ENCODE measurements at places on chromosomes 2 and 18. TPM values are rescaled to one million over a fixed set of nuclear protein-coding genes. Genes with fewer than 3 reads are reported as not detected.

ABHD1 gene
- total RNA-seq = 0.27 TPM

GRCh38 chr2:230674966-230675672 lies 37.5 kb upstream of the CAB39 start:
- no peak for DNase-seq

- DNase-seq = no peak
Measured at GRCh38 chr2:177692042-177692782, 299.6 kb downstream of the AGPS start.

DNA sequence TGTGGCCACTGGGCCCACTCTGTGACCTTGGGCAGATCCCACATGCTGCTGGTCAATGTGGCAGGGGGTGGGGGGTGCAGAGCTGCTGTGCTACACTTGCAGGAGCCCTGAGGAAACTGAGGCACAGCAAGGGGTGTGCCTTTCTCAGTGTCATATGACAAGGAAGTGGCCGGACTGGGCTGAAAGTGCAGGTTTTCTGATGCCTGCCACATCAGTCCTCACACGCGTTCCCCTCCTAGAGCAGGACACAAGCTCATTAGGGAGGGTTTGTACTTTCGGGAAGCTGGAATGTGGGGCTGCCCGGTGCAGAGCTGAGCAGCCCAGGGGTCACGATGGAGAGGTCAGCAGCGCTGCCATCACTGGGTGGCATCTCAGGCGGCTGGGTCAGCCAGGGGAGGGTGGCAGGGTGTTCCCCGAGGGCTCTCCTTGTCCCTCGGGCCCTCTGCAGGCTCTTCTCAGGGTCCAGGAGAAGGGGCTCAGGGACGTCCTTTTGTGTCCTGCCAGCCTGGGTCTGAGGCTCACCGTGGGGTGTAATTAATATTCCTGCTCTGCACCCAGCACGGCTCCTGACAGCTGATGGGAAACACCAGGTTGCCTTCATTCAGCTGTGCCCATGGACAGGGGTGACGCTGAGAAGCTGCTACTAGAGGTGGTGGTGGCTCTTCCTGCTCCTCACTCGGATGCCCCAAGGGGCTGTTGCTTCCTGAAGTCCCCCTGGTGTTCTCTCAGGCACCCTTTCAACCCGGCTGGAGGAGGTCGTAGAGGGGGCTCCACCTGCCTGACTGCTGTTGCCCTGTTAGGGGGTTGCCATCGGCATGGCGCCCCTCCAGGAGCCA lies 62.1 kb upstream of the HDAC4 start:
- no peak for DNase-seq

DNA sequence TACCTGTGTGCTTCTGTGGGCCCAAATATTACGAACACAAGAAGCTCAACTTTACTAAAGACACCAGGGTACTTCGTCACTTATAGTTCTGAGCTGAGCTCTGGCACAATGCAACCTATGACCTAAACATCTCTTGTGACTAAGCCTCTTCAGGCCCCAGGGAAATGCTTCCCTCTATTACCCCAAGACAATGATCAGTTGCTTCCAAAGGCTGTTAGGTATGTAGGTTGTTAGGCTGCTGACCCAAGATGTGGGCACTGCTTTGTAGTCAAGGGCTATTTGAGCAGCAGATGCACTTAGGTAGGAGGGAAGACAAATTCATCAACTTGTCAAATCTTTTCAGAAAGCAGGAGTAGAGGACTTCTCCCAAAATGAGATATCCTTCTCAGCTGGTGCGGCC lies 640.1 kb downstream of the EPHA4 start:
- no peak for DNase-seq

DNA sequence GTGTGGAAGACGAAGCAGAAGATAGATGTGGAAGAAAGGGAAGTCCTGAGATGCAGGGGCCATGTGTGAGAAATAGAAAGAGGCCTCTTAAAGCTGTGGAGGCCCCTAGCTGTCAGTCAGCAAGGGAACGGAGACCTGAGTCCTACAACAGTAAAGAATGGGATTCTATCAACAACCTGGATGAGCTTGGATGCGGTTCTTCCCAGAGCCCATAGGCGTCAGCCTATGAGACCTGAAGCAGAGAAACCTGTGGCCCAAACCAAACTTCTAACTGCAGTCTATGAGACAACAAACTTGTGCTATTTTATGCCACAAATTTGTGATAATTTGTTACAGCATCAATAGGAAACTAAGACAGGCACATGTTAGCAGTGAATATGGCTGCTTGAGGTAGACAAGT lies 583.7 kb downstream of the ADCYAP1 start:
- no peak for DNase-seq

DNA sequence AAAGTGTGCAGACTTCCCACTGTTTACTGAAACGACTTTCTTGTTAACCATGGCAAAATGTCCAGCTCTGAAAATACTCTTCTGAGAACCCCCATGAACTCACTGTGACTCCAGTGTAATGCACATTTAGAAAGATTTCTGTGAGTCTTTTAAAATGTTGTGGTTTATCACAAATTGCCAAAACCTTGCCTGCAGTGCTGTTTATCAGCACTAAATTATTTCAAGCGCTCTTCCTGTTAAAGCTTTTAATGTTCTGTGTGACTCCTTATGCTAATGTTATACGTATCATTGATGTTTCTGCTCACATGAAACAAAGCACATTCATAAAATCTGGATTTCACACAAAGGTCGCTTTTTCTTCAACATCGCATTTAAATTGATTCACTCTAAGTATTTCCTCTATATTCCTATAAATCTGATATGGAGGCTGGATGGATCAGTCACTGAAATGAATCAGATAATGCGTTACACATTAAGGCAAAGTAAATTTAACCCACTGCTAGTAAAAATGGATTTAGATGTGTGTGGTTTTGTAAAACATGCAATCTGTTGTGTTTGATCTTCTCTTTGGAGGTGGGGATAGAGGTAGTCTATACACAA lies 521.2 kb downstream of the NYAP2 start:
- DNase-seq = no peak

SMAD7 gene
- total RNA-seq = 107 TPM

DNA sequence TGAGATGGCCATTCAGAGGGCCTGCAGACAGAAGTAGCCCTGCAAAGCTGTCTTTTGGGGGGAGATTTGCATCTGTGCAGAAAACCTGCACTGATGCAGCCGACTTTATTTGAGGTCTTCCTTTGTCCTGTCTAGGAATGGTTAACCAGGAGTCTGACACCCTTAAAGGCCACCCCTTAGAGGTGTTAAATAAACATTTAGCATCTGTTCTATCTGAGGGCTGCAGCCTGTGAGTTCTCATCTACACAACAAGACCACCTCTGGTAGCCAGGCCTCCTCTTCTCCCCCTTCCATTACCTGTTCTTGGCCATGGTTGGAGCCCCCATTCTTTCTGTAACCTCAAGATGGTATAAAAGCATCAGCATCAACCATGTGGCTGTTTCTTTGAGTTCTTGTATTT lies 214.4 kb upstream of the HS6ST1 start:
- DNase-seq = no peak

DNA sequence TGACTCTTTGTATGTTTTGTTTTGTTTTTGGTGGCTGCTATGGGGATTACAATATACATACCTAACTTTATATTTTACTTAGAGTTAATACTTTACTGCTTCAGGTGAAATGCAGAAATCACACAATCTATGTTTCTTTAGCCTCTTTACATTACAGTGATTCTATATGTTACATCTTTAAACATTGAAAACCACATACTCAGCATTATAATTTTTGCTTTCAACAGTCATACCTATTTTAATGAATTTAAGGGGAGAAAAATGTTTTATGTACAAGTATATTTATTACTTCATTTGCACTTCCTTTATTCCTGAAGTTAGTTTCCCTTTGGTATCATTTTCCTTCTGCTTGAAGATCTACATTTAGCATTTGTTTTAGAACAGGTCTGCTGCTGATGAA lies 23.1 kb downstream of the FAM117B start:
- DNase-seq = no peak

ERFE gene
- total RNA-seq = 1.5 TPM

DNA sequence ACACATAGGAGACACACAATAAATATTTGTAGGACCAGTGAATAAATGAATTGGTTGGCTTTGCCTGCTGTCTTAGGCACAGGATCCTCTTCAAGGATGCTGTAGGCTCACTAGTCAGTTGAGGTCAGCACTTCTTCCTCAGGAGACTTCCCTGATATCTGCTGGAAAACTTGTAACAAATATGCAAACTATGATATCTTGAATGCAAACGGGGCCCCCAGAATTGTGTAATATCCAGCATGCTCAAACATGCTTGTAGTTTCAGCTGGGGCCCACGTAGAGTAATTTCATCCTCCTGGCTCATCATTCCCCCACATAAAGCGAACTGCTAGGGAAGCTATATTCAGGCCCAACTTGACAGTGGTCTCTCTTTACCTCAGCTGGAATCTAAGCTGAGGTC lies 43.6 kb downstream of the POLE4 start:
- no peak for DNase-seq

DNA sequence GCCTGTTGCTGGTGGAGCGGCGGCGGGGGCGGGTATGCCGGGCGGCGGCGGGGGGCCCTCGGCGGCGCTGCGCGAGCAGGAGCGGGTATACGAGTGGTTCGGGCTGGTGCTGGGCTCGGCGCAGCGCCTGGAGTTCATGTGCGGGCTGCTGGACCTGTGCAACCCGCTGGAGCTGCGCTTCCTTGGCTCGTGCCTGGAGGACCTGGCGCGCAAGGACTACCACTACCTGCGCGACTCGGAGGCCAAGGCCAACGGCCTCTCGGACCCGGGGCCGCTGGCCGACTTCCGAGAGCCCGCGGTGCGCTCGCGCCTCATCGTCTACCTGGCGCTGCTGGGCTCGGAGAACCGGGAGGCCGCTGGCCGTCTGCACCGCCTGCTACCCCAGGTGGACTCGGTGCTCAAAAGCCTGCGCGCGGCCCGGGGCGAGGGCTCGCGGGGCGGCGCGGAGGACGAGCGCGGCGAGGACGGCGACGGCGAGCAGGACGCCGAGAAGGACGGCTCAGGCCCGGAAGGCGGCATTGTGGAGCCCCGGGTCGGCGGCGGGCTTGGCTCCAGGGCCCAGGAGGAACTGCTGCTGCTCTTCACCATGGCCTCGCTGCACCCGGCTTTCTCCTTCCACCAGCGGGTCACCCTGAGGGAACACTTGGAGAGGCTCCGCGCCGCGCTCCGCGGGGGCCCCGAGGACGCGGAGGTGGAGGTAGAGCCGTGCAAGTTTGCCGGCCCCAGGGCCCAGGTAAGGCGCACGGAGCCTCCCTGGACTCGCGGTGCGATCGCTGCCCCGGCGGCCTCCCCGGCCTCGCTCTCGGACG lies 1.0 kb downstream of the ZCCHC2 start:
- no peak for DNase-seq

DNA sequence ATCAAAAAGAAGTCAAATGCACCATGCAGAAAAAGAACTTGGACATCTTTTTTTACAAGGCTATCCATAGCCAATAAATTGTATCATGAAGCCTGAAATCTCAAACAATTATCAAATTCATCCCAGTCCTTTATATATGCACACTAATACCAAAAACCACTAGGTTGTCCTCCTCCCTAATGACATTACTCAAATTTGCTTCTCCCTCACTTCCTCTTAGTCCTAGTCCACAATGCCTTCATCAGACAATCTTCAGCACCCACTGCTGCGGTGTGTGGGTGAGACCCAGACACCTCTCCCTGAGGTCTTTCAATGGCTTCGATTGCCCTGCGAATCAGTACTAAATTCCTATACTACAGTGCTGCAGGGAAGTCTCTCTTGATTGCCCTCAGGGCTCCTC lies 58.1 kb downstream of the CLASP1 start:
- no peak for DNase-seq

- no peak for DNase-seq
Measured at GRCh38 chr2:167135706-167136105, 247.4 kb downstream of the XIRP2 start.

DNA sequence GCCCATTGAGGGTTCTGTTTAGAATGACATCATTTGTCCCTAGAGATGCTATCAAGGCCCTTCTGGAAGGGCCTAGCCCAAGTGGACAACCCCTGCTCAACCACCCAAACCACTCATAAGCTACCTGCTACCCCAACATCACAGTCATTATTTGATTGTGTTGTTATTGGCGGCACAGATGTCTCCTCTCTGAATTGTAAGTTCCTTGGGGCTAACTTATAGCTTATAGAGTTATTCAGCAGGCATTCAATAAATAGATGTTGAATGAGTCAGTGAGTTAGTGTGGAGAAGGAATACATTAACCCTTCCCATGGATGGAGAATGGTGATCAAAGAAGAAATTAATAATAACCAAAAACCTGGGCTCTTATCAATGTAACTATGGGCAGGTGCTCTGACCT lies 80.0 kb downstream of the ACAA2 start:
- DNase-seq = no peak

GRCh38 chr18:7939521-7939920 lies 372.4 kb downstream of the PTPRM start:
- no peak for DNase-seq

GRCh38 chr2:136496966-136497365 lies 268.4 kb upstream of the THSD7B start:
- DNase-seq = no peak

DNA sequence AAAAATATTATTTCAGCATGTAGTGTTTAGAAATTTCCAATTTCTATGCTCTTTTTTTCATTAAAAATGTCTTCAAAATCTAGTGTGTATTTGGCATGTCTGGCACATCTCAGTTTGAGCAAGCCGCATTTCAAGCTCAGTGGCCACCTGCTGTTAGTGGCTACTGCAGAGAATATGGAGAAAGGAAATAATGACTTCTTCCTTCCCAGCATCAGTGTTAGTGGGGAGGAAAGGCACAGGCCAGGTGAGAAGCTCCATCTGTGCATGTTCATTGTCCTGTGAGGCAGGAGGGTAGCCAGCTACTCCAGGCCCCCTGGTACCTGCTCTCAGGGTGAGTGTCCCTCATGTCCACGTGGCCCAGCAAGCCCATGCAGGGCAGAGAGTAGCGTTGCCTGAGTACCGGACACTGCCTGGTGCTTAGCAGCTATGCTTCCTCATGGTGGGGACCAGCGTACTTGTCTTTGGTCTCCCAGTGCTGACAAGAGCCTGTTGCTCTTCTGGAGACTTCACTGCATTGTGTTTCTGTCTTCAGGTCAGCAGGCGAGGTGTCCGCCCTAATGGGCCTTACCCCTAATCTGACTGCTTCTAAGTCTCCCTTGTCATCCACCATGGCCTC lies 67.4 kb upstream of the CHMP1B start:
- no peak for DNase-seq

GRCh38 chr18:35083174-35083712 lies 42.0 kb downstream of the MAPRE2 start:
- no peak for DNase-seq

- no peak for DNase-seq
Measured at GRCh38 chr2:217707131-217707611, 295.6 kb downstream of the TNS1 start.
